T-helper 9 cell (primary cell): ENCODE measurements at places on chromosomes 2 and 18.

GRCh38 chr18:9519399-9519798 is 44.1 kb downstream of the RALBP1 start:
- no peak for DNase-seq

DNA sequence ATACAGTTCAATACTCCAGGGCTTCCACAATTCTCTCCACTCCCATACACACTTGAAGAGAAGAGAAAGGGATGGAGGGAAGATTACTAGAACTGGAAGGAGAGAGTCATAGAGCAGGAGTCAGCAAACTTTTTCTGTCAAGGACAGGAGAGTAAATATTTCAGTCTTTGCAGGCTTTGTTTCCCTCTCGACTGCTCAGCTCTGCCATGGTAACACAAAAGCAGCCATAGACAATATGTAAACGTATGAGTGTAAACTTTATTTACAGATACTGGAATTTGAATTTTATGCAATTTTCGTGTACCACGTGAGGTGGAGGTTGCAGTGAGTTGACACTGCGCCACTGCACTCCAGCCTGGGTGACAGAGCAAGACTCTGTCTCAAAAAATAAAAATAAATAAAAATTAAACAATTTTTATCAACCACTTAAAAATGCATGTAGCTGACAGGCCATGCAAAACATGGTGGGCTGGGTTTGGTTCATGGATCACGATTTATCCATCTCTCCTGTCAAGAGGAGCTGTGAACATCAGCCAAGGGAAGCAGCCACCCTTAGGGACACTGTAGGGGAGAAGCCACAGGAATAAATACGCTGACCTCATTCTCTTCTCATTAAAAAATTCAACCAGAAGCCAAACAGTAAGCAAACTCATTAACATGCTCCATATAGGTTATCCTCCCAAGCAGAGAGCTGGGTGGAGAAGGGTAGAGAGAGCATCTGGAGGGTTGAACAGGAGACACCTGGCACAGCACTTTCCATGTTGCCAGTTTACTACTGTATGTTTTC is 266.4 kb upstream of the FN1 start:
- DNase-seq = no peak

- DNase-seq = no peak
Measured at GRCh38 chr2:11320698-11321492, 23.5 kb downstream of the ROCK2 start.

DNA sequence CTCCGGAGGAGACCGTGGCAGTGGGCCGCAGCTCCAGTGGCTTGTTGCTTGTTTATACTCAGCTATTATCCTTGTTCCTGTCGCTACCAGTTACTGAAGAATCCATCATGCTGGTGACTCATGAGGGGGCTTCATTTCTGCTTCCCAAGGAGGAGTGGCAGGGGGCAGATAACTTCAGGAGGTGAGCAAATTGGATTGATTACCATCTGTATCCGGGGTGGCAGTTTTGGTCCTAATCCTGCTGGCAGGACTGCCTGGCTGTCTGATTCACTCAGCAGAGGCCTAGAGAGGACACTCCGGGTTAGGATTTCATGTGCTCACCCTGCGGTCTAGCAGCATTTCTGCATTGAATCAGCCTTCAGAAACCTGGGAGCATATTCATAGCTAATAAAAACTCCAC is 230.0 kb downstream of the ACTR3 start:
- DNase-seq = no peak

- DNase-seq = no peak
Measured at GRCh38 chr2:1512321-1513289, 99.3 kb downstream of the TPO start.

DNA sequence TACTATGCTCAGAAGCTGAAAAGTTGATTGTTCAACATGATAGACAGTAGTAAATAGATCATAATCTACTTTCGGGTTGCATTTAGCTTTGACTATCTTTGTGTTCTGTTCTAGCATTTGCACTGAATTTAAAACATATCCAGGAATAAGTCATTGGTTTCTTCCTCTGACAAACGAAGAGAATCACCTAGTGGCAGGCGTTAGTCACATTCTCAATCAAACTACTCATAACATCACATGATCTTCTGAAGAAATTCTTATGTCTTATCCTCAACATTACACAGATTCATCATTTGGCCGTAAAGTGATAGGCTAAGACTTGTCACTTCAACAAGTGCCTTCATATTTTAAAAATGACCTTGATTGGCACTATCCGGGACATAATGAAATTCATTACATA is 63.6 kb upstream of the TTC21B start:
- DNase-seq = no peak

DNA sequence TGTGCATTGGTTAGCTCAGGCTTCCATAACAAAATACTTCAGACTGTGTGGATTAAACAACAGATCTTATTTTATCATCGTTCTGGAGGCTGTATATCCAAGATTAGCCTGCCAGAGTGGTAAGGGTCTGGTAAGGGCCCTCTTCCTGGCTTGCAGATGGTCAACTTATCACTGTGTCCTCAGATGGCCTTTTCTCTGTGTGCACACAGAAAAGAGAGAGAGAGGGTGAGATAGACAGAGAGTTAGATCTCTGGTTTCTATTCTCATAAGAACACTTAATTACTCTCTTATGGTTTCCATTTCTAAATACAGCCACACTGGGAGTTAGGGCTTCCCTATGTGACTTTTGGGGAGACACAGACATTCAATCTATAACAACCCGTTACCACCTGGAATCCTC is 1003.5 kb downstream of the TSN start:
- no peak for DNase-seq

- no peak for DNase-seq
Measured at GRCh38 chr2:71832388-71832787, 315.3 kb downstream of the CYP26B1 start.

- no peak for DNase-seq
Measured at GRCh38 chr2:205967391-205968075, 118.4 kb downstream of the INO80D start.

DNA sequence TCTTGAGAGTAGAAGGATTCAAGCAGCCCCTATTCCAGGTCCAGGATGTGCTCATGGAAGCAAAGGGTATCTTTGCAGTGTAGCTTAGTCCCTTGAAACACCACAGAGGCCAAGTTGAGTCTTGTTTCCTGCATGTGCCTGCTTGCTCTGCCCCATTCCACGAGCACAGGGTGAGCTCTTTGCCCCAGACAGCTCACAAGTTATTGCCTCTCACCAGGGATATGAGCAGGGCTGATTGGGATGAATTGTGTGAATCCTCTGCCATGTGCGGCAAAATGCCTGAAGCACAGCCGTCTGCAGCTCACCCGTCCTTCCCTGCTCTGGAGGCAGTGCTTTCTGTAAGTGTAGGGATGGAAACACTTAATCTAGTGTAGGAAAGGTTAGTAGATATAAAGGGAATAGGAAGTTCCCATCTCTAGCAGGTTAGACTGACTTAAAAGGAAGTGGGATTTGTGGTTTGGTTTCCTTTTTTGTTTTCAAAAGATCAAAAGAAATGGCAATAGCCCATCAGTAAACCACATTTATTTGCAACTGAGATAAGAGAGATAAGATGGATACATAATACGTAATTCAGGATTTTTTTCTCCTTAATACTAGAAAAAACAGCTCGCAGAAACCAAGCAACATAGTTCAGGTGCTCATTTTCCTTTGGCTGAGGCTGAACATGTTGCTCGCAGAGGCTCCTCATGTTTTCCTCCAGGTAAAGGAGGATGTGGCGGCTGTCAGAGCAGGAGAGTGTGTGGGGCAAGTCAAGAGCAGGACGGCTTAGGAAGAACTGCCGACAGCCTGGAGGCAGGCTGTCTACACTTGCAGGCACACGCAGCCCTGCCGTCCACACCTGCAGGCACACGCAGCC is 41.4 kb downstream of the TMEM182 start:
- DNase-seq = no peak

GRCh38 chr2:120787822-120788700 is 52.4 kb downstream of the GLI2 start:
- DNase-seq = no peak

GRCh38 chr2:147623328-147623727 is 221.5 kb upstream of the ACVR2A start:
- DNase-seq = no peak

- DNase-seq = no peak
Measured at GRCh38 chr18:9106800-9107584, 4.5 kb downstream of the NDUFV2 start.

GRCh38 chr2:17302281-17302680 is 216.0 kb downstream of the RAD51AP2 start:
- no peak for DNase-seq

DNA sequence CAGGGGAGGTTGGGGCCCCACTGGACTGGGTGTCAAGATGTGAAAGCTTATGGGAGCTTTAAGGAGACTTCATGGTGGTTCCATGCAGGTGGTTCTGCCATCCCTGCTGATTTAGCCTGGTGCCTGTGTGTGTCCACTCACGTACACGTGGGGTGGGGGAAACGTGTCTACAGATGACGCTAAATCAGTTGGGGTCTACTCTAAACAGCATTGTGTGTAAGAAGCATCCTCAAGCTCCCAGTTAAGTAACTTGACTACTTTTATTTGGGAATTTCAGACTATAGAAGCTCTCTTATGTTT is 47.1 kb downstream of the BCL2L11 start:
- DNase-seq = no peak

GRCh38 chr2:9408641-9409151 is 14.6 kb downstream of the ITGB1BP1 start:
- DNase-seq = no peak

DNA sequence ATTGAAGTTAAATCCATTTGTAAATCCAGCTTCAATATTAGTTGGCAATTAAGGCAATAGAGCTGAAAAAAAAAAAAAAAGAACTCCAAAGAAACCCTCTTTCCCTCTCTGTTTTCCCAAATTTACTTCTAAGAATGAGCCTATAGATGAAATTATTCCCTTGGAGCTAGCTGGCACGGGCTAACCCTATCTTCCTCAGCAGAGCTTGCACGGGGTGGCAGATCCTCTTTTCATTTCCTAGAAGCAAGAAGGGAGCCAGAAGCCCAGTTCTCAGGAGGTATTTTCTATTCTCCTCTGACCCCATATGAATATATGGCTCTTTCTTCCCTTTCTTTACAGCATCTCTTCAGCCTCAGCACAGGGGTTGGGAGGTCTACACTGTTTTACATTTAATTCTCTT is 426.0 kb downstream of the TGIF1 start:
- no peak for DNase-seq

- DNase-seq = no peak
Measured at GRCh38 chr2:35708411-35708923, 647.1 kb upstream of the CRIM1 start.

GRCh38 chr2:218332288-218332687 is 24.4 kb upstream of the CATIP start:
- no peak for DNase-seq

DNA sequence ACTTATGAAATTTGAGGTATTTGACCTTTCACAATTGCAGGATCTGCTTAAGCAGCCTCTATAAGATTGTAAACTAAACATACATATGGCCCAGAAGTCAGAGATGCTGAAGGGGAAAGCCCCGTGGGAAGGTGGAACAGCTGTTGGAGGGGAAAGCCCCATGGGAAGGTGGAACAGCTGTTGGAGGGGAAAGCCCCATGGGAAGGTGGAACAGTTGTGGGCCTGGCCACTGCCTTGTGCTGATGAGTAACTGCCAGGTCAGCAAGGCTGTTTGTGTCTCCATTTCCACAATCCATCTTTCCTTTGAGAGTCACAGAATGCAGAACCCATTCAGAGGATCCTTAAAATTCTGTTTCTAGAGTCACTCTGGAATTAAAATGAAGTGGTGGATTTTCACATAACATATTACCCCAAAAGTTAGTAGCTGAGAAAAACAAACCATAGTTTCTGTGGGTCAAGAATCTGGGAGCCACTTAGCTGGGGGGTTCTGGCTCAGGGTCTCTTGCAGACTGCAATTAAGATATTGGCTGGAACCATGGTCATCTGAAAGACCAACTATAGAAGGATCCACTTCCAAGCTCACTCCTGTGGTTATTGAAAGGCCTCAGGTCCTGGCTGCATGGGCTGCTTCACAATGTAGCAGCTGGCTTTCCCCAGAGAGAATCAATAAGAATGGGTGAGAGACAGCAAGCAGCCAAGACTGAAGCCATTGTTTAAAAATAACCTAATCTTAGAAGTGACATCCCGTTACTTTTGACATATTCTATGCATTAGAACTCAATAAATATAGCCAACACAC is 86.6 kb upstream of the CAVIN2 start:
- DNase-seq = no peak

DNA sequence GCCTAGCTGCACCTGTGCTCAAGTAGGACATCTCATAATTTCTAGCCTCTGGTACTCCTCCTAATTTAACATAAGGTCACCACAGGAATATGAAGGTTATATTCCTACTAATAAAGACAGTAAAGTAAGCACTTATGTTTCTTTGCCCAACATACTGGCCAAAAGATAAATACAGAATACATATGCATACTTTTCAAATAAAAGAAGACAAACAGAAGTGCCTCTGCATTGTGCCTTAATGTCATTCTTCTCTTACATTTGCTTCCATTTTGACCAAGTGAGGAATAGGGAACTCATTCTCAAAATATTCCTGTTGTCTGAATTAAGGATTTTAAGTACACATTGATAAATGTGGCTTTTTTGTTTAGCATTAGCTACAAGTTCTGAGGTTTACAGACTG is 5.6 kb downstream of the BCL11A start:
- no peak for DNase-seq

DNA sequence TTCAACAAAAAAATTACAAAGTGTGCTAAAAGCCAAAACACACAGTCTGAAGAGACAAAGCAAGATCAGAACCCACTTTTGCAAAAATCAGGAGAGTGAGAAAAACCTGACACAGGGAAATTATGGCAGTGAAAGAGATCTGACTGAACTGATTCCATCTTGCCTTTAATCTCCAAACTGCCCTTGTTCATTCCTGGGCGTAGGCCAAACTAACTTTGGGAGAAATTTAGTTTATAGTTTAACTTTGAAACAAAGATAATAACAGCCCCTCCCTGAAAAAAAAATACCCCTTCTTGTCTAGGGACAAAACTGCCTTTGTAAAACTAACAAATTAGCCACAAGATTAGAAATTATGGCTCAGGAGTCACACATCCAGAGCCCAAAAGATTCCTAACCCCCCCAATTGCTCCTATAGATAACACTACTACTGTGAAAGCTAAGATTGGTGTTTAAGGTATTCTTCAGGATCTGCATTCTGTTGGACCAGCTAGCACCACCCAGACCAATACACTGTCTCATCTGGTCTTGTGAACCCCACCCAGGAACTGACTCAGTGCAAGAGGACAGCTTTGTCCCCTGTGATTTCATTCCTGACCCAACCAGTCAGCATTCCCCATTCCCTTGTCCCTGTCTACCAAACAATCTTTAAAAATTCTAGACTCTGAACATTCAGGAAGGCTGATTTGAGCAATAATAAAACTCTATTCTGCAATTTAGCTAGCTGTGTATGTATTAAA is 226.1 kb upstream of the SH3BP4 start:
- no peak for DNase-seq
